ENCODE measurements at places on chromosomes 3 and 15.

GRCh38 chr15:53378096-53378800 is 381.2 kb downstream of the WDR72 start:
- DNase-seq, result no peak

DNA sequence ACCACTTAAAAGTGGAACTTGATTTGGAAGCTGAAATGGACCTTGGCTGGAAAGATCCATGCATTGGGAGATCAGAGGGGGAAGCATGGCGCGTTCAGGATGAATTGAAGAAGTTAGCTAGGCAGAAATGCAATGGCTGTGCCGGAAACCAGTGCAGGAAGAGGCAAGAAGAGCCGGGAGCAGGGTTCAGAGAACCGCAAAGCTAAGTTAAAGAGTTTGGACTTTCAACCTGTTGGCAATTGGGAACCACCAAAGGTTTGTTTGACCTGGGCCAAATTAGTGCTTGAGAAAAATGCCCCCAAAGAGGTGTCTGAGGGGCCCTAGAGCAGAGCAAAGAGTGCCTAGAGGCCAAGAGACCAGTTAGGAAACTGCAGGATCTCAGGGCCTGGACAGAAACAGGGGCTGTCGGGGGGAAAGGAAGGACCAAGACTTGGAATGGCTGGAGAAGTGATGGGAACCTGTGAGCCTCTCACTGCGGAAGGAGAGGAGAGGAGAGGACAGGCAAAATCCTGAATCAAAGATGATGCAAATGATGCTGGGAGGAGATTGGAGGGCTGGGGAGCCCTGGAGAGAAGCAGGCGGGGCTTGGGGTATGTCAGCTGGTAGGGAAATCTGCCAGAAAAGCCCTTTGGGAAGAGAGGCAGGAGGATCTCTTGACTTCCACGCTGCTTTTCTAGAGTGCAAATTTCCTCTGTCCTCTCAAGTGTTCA is 49.3 kb downstream of the FAM174B start:
- DNase-seq, result no peak

- DNase-seq, result no peak
Observed at GRCh38 chr3:119697394-119697793, 5.4 kb upstream of the CFAP91 start.

DNA sequence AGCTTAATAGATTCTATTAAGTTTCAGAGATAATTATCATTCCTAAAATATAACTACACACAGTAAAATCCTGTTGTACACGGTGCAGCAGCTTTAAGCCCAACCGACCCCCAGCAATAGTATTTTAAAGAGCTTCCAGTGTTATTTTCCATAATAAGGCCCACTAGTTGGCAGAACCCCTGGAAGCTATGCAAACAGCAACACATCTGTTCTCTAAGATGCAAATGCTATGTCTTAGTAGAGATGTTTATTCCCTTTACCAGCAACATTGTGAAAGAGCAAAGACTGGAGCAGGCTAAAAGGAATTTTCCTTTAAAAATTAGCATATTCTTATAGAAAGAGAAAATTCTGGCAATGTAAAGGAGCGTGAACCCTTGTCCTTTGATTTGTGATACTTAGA is 819.7 kb upstream of the ALCAM start:
- DNase-seq, result no peak

- DNase-seq, result no peak
Observed at GRCh38 chr3:133703915-133704314, 42.2 kb upstream of the TOPBP1 start.

DNA sequence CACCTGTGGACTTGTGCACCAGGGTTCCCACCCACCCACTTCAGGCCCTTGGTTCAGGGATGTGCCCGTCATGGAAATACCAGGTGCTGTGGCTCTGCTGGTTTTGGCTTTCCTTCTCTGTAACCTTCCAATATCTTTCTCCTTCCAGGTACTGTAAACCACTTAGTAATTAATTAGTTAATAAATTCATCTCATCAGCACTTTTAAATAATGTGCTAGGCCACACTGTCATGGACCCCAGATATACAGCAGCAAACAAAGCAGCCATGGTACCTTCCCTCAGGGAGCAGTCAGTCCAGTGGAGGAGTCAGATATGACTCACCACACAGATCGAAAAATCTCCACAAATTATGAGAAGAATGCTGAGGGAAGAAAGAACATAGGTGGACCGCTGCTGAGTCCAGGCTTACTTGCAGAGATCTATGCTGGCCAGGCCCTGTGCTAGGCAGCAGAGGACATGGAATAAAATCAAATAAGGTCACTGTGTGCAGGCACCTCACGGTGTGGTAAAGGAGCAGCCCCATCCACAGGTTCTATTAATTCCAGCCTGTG is 6.8 kb upstream of the GATA2 start:
- no peak for DNase-seq

DNA sequence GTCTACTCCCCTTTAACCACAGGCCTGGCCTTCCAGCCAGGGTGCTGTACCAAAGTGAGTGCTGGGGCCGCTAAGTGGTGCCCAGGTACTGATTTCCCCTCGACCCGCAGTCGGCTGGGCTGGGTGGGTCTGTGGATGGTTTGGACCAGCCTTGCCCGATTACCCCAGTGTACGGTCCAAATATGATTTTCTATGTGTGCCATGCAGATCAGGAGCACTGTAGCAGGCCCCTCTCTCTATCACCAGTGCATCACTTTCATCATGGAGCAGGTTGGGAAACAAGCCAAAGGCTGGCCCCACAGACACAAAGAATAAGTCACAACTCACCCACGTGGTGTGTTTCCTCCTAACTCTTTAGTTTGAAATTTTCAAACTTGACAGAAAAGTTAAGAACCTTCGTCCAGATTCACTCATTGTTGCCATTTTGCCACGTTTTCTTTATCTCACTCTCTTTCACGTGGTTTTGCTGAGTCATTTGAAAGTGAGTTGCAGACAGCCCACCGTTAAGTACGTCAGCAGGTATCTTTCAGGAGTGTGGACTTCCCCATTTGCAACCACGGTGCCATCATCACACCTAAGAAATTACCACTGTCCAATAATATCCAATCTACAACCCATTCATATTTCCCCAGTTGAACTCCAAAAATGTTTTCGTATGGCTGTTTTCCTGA is 37.0 kb downstream of the ZNF710 start:
- DNase-seq, result no peak

DNA sequence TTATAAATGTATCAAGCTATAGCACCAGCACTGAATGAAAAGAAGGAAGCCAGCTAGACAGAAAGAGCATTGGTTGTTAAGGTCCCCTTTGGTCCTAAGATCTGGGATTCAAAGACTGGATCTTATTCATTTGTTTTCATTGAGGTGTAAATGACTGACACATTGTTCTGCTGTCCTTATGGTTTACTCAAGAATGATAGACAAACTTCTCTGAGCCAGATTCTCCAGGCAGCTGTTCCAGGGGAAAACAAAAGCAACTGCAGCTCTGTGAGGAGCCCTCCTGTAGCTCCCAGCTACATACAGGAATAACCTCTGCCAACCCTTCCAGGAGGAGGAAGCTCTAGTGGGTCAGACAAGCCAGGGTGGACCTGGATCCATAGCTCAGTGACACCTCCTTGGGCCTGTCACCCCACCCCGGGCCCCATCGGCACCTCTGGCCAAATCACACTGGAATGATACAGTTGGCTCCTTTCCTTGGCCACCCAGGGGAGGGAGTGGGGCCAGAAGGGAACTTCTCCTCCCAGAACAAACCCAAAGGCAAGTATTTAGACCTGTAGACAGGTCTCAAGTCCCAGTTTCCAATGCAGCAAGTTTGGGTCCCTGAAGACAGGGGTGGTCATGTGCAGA is 57.8 kb downstream of the ZNF621 start:
- DNase-seq, result no peak

GRCh38 chr3:67587811-67588210 is 66.6 kb downstream of the SUCLG2 start:
- DNase-seq, result no peak

DNA sequence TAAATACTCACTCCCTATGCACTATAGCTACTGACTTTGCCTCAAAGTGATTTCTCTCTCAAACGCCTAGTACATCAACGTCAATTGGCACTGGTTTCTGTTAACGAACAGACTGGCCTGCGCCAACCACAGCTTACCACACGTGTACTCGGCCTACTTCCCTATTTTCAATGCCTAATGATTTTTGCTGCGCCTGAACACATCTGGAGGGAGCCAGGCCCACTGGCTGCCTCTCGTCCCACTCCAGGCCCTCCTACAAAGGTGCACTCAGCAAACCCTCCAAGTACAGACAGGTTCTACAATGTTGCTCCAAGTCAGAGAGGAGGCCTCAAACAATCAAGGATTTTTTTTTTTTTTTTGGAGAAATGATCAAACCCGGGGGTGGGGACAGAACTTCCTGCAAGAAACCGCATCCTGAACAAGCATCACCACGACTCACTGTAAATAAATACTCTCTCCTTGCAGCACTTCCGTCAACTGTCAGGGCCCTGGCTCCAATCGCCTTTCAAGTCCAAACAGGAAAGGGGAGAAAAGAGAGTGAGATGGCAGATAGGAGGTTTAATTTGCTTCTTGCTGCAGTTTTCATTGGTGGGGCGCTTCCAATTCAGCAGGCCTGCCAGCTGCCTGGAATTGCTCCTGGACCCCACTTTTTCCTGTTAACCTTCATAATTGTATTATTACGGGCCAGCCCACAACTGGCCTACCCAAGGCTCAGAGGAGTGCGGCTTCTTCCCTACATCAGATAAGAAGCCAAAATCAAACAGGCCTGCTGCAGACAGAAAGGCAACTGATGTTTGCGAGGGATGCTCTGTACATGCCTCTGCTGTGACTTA is 139.3 kb downstream of the FOXP1 start:
- DNase-seq, result peak; percentile 41

- no peak for DNase-seq
Observed at GRCh38 chr3:59540696-59541095, 490.9 kb upstream of the CFAP20DC start.

- DNase-seq, result no peak
Observed at GRCh38 chr3:27467545-27467944, 16.6 kb downstream of the SLC4A7 start.

All from stimulated activated CD4-positive, alpha-beta T cell treated with anti-CD3 and anti-CD28 coated beads, TNF-alpha, amount 100 ng/mL, for 4 hours (primary cell).